Activated CD4-positive, alpha-beta memory T cell treated with anti-CD3 and anti-CD28 coated beads, Interleukin-2, amount 10 ng/mL, durations not matched to agents 7 days and 5 days (primary cell): ENCODE measurements at places on chromosomes 1 and 21. TPM values are rescaled to one million over a fixed set of nuclear protein-coding genes. Genes with fewer than 3 reads are reported as not detected.

ANGPTL7 gene
- total RNA-seq, result not detected

ADAMTS4 gene
- 1.2 TPM for total RNA-seq

TNFSF4 gene
- total RNA-seq, result 0.78 TPM

PLA2G2A gene
- not detected for total RNA-seq

RIPPLY3 gene
- total RNA-seq, result not detected

NR1I3 gene
- not detected for total RNA-seq

URB1 gene
- total RNA-seq, result 9.1 TPM

VHLL gene
- not detected for total RNA-seq

CCDC24 gene
- 1.8 TPM for total RNA-seq

FCRL3 gene
- 0.15 TPM for total RNA-seq

ZNF683 gene
- total RNA-seq, result not detected

CIART gene
- total RNA-seq, result 1.5 TPM

- peaks cover 24% of the 10 kb centered on the region for H3K27me3 ChIP-seq
- no peak overlapping the region for H3K27ac ChIP-seq
- no peak overlapping the region for H3K4me3 ChIP-seq
- H3K36me3 ChIP-seq, result no peaks in the 10 kb centered on the region
- H3K4me1 ChIP-seq, result no peaks in the 10 kb centered on the region
- no peak for DNase-seq
Observed at GRCh38 chr1:248884632-248885295, 21.3 kb upstream of the PGBD2 start.

DNA sequence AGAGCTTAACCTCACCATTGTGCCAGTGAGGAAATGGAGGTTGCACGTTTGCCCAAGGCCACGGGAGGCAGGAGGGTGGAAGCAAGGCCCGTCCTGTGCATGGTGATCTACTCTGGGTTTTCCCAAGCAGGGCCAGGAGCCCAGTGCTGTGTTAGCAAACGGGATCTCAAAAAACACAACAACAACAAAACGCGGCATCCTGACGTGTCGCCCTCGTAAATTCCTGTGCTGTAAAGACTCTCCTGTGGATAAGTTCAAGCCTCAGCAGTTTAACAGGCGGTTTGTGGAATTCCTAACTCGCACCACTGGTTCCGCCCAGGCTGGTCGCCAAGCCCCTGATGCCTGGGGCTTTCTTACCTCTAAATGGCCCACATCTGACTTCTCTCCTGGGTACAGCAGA, 39.1 kb downstream of the TFF3 start:
- no peak overlapping the region for H3K27ac ChIP-seq

DNA sequence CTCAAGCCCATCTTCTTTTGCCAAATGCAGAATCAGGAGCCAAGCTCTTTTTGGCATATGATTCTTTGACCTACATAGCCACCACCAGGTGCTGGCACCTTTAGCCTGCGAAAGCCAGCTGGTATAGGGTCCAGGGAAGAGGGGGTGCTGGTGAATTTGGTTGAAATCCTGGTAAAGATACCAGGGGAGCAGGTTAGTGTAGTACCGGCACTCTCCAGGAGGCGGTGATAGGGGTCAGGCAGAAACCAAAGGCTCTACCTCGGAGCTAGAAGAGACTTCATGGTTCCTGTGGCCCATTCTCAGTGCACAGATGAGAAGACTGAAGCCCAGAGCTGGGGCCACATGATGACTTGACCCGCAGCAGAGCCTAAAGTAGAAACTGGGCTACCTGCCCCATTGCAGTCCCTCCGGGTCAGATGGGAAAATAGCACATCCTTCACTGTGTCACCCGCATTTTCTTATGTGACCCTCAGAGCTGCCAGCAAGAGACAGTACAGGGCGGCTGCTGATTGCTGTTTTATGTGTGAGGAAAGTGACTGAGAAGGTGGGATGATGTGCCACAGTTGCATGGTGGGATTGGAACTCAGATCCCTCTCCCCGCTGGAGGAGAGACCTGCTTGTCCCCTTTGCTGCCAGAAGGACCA, 36.0 kb upstream of the IL19 start:
- DNase-seq, result peak; percentile 82
- no peak overlapping the region for H3K4me3 ChIP-seq
- H3K4me1 ChIP-seq, result peaks cover 71% of the 10 kb centered on the region
- H3K27me3 ChIP-seq, result no peaks in the 10 kb centered on the region
- H3K36me3 ChIP-seq, result peaks cover 62% of the 10 kb centered on the region

DNA sequence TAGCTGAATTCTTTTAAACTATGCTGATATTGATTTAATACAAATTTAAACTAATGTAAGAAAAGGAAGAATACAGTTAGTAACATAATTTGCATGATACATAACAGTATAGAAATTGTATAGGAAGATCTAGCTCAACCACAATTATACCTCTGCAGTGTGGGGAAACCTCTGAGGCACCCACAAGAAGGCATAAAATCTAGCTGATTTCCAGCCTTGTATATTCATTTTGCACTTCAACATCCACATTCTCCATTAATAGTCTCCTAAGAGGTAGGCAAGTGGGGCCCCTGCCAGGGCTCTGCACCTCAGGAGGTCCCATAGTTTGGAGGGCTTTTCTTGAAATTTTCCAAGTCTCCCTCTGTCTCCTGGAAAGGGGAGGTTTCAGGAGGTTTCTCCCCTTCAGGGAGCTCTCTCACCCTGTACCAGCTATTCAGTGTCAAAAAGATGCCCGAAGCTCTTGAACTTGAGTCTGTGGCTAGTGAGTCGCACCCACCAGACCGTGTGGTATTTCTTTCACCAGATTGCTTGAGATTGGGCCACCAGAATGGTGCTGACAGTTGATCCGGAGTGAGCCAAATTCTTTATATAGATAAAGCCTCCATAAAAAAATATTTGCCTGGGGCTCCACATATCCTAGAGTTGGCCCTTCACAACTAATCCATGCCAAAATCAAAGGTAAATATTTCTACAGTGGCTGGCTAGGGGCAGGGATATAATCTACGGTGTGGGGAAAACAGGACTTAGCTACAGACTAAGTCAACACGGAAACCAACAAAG, 108.2 kb downstream of the TIAM1 start:
- DNase-seq, result no peak
- H3K4me1 ChIP-seq, result peaks cover 16% of the 10 kb centered on the region
- H3K27ac ChIP-seq, result no peak overlapping the region
- peaks cover 46% of the 10 kb centered on the region for H3K36me3 ChIP-seq
- H3K4me3 ChIP-seq, result no peak overlapping the region

DNA sequence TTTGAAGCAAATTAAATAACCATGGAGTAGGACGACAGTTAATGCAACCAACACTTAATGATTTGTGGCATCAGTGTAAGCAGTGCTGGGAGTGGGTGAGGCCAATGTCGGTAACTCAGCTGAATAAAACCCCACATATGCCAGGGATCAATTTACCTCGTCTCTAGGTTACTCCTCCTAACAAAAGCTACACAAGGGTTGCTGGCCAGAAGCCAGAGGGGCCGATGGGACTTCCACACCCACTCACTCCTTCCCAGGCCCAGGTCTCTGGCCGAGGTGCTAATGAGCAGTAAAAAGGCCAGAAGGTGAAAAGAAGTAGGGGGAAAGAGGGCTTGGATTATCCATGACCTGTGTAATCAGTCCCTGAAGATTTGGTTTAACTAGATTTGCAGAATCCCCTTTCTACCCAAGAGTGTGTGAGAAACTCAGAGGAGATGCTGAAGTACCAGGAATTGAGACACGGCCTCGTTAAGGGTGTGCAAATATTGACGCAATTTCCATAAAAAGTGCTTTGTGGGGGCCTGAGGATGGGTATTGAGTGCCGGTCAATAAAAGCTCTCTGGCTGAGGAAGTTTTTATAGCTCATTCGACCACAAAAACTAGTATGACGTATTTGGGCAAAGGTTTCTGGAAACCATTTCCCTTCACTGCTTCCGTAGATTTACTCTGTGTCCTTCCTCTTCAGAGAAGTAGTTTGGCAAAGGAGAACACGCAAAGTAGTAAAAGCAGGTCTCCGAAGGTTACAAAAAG, 145.5 kb downstream of the TBX15 start:
- no peaks in the 10 kb centered on the region for H3K27me3 ChIP-seq
- H3K27ac ChIP-seq, result no peak overlapping the region
- H3K36me3 ChIP-seq, result no peaks in the 10 kb centered on the region
- H3K4me3 ChIP-seq, result no peak overlapping the region
- DNase-seq, result no peak

DNA sequence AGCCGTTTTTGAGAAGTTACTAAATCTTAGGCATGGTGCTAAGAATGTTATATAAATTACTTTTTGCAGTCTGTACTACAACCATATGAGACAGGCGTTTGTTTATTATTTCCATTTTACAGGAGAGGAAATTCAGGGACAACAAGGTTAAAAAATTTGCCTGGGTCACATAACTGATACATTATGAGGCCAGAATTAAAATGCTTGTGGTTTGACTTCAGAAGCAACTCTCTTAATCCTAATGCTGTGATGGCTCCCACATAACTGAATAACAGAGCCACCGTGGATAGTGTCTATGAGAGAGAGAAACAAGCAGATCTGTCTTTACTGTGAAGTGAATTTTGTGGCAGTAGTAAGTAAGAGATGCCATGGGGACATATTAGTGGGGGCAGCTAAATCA, 184.9 kb downstream of the NCAM2 start:
- H3K27ac ChIP-seq, result no peak overlapping the region
- no peak for DNase-seq
- H3K27me3 ChIP-seq, result no peaks in the 10 kb centered on the region
- H3K4me3 ChIP-seq, result no peak overlapping the region

DNA sequence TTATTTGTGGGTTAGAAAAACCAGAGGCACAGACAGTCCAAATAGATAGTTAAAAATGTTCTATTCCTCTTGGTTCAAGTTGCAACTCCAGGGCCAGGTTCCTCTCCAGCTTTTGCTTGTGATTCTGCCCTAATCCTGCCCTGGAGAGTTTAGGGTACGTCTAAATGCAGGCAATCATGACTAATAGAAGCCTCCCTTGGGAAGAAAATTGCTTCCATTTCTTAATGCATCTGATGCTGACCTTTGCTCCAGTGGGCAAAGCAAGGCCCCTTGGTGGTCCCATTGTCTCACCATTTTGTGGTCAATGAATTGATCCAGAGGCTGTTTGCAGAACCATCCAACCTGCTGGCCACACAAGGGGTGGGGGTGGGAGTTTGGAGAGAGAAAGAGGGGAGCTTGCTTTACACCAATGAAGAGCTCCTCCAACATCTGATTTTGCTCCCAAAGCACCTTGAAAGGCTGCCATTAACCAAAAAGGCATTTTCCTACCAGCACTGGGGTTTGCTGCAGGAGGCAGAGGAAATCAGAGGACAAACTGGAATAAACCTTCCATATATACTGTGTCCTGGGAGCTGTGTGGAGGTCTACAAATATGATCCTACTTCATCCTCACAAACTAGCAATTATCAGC, 31.3 kb downstream of the C8B start:
- H3K4me1 ChIP-seq, result no peaks in the 10 kb centered on the region
- DNase-seq, result no peak
- no peak overlapping the region for H3K27ac ChIP-seq
- no peak overlapping the region for H3K4me3 ChIP-seq
- no peaks in the 10 kb centered on the region for H3K36me3 ChIP-seq

DNA sequence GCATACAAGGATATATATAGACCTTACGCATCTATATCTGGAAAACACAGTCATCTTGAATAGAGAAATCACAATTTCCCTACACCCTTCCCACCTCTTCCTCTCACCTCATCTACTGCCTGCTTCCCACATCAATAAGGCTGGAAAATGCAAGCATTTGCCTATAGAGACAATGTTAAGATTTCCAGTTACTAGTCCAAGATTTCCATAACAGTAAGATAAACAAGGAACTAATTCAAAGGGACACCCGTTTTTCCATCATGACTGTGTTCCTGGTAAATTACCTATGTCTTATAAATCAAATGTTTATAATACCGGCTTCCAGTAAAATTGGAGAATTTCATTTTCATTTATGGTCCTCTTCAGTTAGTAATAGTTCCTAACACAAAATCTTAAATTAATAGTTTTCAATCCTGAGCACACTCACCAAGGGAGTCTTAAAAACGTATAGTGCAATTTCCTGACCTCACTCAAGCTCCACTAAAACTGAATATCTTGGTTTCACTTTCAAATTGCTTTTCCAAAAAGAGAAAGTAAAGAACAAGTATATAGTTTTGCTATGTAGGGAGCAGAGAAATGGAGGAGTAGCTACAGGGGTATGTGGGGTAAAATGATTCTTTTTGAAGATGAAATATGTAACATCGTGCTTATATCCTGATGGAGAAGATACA, 398.7 kb downstream of the PLPP3 start:
- H3K4me1 ChIP-seq, result no peaks in the 10 kb centered on the region
- H3K27me3 ChIP-seq, result no peaks in the 10 kb centered on the region
- H3K4me3 ChIP-seq, result no peak overlapping the region
- no peaks in the 10 kb centered on the region for H3K36me3 ChIP-seq

DNA sequence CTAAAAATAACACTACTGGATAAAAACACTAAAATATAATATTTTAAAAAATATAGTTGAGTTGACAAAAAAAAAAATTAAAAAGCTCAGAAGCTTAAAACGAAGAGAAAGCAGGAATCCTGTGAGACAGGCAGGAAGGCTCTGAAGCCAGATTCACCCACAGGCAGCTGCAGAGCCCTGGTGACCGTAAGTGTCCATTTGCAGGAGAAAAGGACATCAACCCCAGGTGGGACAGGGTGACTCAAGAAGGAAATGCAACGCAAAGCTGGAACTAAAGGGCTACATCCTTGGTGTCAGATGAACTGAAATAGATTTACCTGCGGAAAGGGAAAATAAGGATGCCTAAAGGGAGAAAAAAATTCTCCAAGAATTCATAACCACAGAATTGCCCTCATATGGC, 46.8 kb downstream of the USP24 start:
- H3K27ac ChIP-seq, result no peak overlapping the region
- H3K4me3 ChIP-seq, result no peak overlapping the region
- H3K36me3 ChIP-seq, result peaks cover 44% of the 10 kb centered on the region
- no peaks in the 10 kb centered on the region for H3K27me3 ChIP-seq
- DNase-seq, result no peak
- peaks cover 16% of the 10 kb centered on the region for H3K4me1 ChIP-seq

DNA sequence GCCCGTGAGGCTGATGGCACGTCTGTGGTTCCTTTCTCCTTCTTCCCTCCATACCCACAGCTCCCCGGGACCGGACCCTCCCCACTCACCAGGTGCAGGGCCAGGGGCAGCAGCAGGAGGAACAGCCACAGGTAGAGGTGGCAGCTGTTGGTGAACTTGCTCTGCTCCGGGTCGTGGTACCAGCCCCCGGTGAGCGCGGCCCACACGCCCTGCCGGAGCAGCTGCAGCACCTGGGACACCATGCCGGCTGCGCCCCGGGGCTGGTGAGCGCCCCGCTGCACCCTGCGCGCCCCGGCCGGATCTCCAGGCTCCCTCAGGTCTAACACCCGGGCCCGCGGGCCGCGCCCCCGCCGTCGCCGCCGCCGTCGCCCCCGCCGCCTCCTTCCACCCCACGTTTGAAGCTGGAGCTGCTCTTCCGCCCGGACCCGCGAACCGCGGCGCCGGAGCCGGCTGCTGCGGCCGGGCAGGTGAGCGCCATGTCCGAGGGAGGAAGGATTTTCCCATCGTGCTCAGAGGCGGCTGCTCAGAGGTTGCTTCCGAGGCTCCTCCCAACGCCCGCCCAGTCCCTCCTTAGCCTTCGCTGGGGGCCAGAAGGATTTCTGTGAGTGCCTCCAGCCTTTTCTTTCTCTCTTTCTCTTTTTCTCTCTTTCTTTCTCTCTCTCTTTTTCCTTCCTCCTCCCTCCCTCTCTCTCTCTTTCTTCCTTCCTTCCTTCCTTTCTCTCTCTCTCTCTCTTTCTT, at the start of gene PCNX2:
Gene PCNX2, minus strand, starts transcription at position 489 of the 738 bp plus-strand sequence. Its CDS starts 247 bp downstream, at position 242.
- H3K4me3 ChIP-seq, result peak within 1 kb of the TSS; percentile 95
- H3K27me3 ChIP-seq, result peaks cover 2% of the 10 kb centered on the region
- H3K36me3 ChIP-seq, result peaks cover 12% of the 10 kb centered on the region

- peak; percentile 90 for DNase-seq
- H3K27me3 ChIP-seq, result peaks cover under 1% of the 10 kb centered on the region
- no peaks in the 10 kb centered on the region for H3K36me3 ChIP-seq
- no peak overlapping the region for H3K27ac ChIP-seq
Observed at GRCh38 chr1:44835738-44836675, 7.0 kb downstream of the PTCH2 start.
